ENCODE measurements at places on chromosomes 7 and 10. TPM values are rescaled to one million over a fixed set of nuclear protein-coding genes. Genes with fewer than 3 reads are reported as not detected.

Gene ABCC2
- 103 TPM for total RNA-seq

Gene CLEC5A
- not detected for total RNA-seq

Gene CRPPA
- 0.65 TPM for total RNA-seq

Gene SLC26A5
- total RNA-seq: not detected

Gene THSD7A
- 1.4 TPM for total RNA-seq

Gene IFIT1
- total RNA-seq: 5.4 TPM

Gene CLDN4
- 5.2 TPM for total RNA-seq

Gene C10orf53
- total RNA-seq: not detected

Gene FAM241B
- 17.1 TPM for total RNA-seq

Gene CPXM2
- not detected for total RNA-seq

Gene ASAH2
- 2.2 TPM for total RNA-seq

Gene FOXP2
- not detected for total RNA-seq

Gene VENTX
- total RNA-seq: 0.02 TPM

Measured in A549 treated with AZD2906 at 1 μM for 4 hours (cell line).